Stimulated activated CD4-positive, alpha-beta T cell treated with anti-CD3 and anti-CD28 coated beads, TNF-alpha, amount 100 ng/mL, for 1 hour (primary cell): ENCODE measurements at places on chromosomes 3 and 15.

DNA sequence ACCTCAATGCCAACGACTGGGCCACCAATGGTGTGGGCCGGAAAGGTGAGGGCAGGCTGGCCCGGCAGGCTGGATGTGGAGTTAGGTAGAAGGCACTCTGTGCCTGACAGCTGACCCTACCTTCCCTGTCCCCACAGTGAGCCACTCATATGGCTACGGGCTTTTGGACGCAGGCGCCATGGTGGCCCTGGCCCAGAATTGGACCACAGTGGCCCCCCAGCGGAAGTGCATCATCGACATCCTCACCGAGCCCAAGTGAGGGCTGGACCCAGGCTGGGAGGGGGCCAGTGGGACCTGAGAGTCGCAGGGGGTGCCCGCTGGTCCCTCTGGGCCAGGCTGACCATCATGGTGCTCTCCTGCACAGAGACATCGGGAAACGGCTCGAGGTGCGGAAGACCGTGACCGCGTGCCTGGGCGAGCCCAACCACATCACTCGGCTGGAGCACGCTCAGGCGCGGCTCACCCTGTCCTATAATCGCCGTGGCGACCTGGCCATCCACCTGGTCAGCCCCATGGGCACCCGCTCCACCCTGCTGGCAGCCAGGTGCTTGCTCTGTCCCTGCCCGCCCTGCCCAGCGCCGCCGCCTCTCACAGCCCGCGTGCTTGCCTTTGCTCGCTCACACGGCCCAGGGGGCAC lies 4.5 kb upstream of the FES start:
- no peak for DNase-seq

- no peak for DNase-seq
Measured at GRCh38 chr3:194250098-194251002, 100.8 kb downstream of the CPN2 start.

- no peak for DNase-seq
Measured at GRCh38 chr3:107356706-107357105, 20.5 kb upstream of the CCDC54 start.

DNA sequence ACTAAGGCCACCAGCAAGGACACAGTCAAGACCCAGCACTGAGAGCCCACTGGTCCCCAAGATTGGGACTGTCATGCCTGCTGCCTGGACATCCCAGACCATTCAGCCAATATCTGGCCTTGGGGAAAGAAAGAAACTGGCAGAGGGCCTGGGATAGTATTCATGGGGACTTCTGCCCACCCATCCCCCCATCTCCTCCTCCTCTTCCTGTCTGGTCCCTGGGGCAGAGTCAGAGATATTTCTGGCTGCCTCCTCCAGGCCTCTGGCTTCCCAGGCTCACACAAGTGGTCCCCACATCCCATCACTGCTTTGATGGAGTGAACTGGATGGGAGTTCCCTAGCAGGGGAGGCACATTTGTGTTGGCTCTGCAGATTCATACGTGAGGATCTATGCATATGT lies 4.2 kb upstream of the RASL12 start:
- no peak for DNase-seq

DNA sequence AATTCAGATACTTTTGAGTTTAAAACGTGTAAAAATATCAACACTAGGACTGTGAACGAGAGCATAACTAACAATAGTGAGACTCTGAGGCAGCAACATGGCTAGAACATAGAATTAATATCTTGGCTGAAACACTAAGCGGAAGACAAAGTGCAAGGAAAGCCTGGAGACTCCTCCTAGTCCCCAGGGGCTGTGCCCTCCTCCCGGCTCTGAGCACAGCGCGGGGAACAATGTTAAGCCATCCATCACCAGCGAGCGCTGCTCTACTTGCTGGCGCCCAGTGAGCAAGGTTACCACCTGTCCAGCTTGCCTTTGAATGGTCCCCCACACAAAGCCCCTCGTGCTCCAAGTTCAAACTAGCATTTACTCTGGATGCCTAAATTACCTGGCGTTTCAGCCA lies 436.9 kb downstream of the FOXP1 start:
- DNase-seq, result no peak

DNA sequence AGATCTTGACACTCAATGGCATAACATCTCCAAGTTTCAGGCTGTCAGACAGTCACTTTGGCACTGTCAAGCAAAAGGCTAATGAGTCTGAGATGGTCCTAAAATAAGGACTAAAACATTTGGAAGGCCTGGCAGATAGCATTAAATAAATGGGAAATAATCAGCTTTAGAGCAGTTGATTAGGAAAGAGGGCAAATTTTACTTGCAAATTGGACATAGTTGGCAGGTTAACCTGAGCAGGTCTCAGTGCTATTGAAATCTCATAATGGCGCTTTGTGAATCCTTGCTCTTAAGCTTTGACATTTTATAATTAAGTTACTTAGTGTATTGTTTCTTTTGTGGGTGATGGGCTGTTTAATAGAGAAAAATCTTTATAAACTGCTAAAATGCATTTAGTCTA lies 1003.1 kb upstream of the GBE1 start:
- no peak for DNase-seq

DNA sequence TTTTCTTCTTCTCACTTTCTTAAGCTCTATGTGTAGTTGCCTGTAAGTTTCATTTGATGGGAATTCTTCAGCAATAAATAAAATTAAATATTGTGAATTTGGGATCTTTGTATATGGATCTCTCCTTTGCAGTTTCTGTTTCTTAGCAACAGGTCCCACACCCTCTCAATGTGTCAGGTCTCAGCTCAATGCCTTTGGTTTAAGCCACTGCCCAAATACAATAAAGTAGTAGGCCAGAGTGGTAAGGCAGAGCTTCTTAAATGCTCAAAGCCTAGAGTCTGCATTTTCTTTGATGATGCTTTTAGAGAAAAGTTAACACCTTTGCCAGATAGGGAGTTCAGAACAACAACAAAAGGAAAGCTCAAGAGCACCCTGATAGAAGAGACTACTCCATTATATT lies 343.7 kb downstream of the NSUN3 start:
- DNase-seq, result no peak

DNA sequence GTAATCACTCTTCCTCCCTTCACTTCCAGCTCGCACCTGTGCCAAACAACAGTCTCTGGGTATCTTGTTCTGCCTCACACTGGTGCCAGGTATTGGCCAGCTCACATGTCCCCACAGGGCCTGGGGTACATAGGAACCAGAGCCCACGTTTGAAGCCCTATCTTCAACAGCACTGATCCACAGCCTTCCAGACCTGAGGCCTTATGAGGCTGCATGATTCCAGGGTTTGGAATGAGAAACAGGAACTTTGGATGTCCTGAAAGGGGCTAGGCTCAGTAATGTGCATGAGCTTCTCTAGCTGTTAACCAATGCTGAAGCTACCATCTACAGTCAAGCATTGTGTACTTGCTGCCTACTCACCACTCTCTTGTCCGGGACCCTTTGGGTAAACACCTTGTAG lies 92.4 kb downstream of the GPR156 start:
- DNase-seq, result no peak

GRCh38 chr3:50272911-50273688 lies 4.2 kb downstream of the SEMA3B start:
- DNase-seq, result peak; percentile 50

DNA sequence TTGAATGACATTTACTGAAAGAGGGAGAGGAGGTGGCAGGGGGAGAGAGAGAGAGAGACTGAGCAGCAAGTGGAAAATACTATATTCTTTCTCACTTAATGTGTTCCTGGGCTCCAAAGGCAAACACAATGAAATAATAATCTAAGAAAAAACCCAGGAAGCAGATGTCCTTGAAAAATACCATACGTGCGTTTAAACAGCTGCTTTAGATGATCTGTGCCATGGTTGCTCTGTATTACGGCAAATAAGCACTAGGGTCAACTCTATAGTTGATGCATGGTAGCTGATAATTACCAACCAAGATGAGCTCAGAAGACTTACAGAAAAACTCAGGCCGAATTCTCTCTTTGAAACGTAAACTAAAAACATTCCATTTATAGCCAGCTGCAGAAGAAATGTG lies 410.3 kb upstream of the TBL1XR1 start:
- DNase-seq, result no peak

DNA sequence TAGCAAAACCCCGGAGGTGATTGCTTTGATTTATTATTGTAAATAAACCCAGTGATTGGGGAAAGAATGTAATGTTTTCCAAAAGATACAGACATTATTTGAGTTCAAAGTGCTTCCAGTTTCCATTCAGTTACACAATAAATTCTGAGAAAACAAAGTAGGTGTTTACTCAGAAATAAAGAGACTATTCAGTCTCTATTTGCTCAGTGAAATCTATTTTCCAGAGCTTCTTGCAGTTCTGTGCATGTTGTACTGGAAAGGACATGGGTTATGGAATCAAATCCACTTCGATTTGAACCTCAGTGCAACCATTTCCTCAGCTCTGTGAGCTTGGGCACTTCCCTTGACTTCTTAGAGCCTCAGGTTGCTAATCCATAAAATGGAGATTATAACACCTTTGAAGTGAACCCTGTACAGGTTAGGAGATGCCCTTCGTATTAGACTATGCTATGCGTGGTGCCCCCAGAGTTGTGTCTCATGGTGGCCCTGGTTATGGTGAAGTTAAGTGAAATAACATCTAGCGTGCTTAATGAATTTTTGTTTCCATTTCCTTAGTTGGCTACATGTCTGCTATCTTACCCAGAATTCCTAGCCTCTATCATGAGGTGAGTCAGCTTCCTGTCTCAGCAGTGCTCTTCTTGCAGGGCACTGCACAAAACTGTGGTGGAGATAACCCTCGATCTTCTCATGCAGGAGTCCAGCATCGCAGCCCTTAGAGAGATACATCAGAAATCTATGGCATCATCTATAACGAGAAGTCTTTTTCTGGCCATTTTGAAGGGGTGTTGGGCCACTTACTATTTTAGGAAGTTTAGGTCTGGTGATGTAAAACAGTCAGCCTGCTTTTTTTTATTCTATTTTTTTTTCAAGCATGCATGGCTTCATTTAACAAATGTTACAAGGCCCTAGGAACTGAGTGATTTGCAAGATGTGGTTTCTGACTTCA lies 97.7 kb downstream of the RPL39L start:
- peak; percentile 27 for DNase-seq

GRCh38 chr3:159257954-159258353 lies 456.1 kb downstream of the MFSD1 start:
- no peak for DNase-seq

GRCh38 chr3:58507356-58508078 lies 15.6 kb downstream of the KCTD6 start:
- DNase-seq, result no peak

DNA sequence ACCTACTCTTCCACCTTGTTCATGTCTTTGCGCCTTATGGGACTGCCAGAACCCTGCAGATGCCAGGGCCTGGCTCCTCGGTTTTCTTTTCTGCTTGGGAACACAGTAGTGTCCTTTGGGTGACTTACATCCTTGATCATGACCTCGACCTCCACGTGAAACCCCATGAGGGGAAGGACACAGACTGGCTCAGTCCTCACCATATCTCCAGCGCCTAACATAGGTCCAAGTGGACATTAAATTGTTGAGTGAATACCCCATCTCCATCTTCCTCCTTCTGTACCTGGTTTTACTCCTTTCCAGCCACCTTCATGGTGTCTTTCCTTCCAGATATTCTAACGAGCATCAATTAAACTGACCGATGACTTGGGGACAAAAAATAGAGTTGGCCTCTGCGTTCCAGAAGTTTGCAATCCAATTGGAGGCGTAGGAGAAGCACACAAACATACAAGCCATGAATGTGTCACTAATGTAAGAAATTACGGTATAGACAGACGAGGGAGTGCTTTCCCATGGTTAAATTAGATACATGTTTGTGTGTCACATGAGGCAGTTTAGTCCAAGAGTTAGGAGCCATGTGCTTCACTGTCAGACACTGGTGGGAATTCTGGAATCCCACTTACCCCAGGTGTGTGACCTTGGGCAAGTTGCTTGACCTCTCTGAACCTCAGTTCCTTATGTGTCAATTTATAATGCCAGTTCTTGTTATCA lies 907 bp upstream of the HERC1 start:
- no peak for DNase-seq

- no peak for DNase-seq
Measured at GRCh38 chr3:192082730-192083660, 622.0 kb downstream of the PYDC2 start.

- DNase-seq, result no peak
Measured at GRCh38 chr3:60935709-60936108, 315.5 kb downstream of the FHIT start.

- no peak for DNase-seq
Measured at GRCh38 chr15:66498501-66499386, 1.2 kb upstream of the SNAPC5 start.

DNA sequence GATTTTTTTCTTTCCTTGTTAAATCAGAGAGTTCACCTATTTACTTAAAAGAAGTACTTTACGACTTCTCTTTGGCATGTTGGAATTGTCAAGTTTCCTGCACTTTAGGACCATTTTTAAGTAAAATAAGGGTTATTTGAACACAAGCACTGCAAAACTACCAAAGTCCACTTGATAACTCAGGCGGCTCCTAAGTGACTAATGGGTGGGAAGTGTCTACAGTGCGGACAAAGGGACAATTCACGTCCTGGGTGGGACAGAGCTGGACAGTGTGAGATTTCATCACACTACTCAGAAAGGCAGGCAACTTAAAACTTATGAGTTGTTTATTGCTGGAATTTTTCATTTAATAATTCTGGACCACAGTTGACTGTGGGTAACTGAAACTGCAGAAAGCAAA lies 590.2 kb upstream of the UBE2E2 start:
- DNase-seq, result no peak

DNA sequence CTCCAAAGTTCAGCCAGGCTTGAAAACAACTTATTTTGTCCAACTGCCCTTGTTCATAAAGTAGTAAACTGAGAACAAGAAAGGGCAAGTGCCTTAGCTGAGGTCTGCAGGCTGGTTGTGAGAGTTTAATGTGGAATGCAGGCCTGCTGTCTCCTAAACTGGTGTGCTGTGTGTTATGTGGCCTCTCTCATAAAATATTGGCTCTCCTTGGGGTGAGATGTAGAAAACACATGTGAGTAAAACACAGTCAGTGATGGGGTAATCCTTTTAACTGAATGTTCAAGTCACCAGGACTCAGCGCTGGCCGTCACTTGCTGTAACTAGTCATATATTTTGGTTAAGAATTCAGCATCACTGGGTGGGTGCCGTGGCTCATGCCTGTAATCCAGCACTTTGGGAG lies 7.1 kb upstream of the ST6GAL1 start:
- DNase-seq, result no peak

GRCh38 chr15:74350295-74351275 lies 16.9 kb downstream of the CYP11A1 start:
- DNase-seq, result no peak

DNA sequence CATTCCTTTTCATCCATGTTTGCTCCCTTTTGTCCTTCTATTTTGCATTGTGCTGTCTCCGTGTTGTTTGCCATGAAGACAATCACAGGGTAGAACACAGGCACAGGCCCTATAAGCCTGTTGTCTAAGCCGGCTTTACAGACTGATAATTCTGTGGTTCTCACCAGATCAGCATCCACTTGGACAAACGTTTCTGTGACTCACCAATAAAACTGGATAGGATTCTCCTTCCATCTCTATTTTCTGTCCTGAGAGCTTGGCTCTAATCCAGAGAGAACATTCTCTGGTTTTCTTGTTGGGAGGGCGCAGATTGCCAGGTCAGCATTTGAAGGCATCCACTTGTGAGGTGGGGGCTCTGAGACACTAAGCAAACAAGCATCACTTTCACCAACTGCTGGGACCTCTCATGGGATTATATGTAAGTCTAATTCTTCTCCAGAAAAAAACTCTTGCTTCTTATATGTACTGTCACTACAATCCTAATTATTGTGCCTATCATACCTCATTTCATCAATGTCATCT lies 101.6 kb downstream of the ERC2 start:
- no peak for DNase-seq

GRCh38 chr15:66783725-66784124 lies 81.7 kb downstream of the SMAD6 start:
- DNase-seq, result no peak
